ENCODE measurements at places on chromosomes 12 and 14. TPM values are rescaled to one million over a fixed set of nuclear protein-coding genes. Genes with fewer than 3 reads are reported as not detected.

Gene CCDC197
- polyA plus RNA-seq, result not detected

- H3K36me3 ChIP-seq, result no peaks in the 10 kb centered on the region
- DNase-seq, result no peak
- H3K4me1 ChIP-seq, result no peaks in the 10 kb centered on the region
- no peaks in the 10 kb centered on the region for H3K27me3 ChIP-seq
- H3K27ac ChIP-seq, result no peak overlapping the region
Observed at GRCh38 chr12:19458733-19459132, 19.4 kb downstream of the AEBP2 start.

Gene FLVCR2
- 0.33 TPM for polyA plus RNA-seq

- no peak for DNase-seq
- no peaks in the 10 kb centered on the region for H3K36me3 ChIP-seq
- no peaks in the 10 kb centered on the region for H3K27me3 ChIP-seq
- no peak overlapping the region for H3K27ac ChIP-seq
- H3K4me1 ChIP-seq, result no peaks in the 10 kb centered on the region
- no peak overlapping the region for H3K4me3 ChIP-seq
Observed at GRCh38 chr14:27435923-27436670, 838.3 kb upstream of the NOVA1 start.

DNA sequence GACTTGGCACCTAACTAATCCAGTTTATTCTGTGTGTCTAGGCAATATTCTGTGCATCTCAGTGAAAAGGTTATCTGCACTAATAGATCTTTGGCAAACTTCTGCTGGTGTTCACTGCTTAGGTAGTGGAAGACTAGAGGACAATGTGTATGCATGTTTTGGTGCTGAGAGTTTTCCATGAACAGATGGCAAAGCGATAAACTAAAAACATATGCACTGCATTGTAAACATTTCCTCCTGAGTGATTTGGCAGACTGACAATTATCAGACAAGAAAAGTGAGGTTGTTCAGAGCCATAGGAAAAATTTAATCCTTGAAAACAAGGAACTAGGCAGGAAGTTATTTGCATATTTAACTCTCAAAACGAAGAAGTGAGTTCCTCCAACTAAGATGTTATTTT lies 400.4 kb downstream of the ATP23 start:
- no peak for DNase-seq
- H3K4me1 ChIP-seq, result no peaks in the 10 kb centered on the region
- no peak overlapping the region for H3K27ac ChIP-seq
- no peaks in the 10 kb centered on the region for H3K36me3 ChIP-seq

Gene VRTN
- polyA plus RNA-seq, result 0.05 TPM
